ENCODE measurements at places on chromosomes 12 and 14. TPM values are rescaled to one million over a fixed set of nuclear protein-coding genes. Genes with fewer than 3 reads are reported as not detected.
A peak's percentile ranks its signal among the peaks of the same experiment; 100 is the strongest.

GRCh38 chr14:74563233-74563585 is 48.8 kb downstream of the LTBP2 start:
- no peaks in the 10 kb centered on the region for H3K27me3 ChIP-seq
- peak overlapping the region; percentile 37 for H3K4me3 ChIP-seq
- peak overlapping the region; percentile 94 for H3K27ac ChIP-seq
- H3K36me3 ChIP-seq, result peaks cover 4% of the 10 kb centered on the region
- no peak for DNase-seq
- H3K4me1 ChIP-seq, result peaks cover 85% of the 10 kb centered on the region

DNA sequence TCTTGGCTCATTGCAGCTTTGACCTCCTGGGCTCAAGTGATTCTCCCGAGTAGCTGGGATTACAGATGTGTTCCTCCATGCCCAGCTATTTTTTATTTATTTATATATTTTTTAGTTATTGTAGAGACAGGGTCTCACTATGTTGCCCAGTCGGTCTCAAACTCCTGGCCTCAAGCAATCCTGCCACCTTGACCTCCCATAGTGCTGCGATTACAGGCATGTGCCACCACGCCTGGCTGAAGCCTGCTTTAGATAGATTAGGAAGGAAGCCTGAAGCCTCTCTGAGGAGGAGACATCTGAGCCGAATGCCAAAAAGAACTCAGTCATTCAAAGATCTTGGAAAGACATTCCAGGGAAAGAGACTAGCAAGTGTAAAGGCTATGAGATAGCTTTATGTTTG is 10.2 kb downstream of the INHBC start:
- H3K36me3 ChIP-seq, result no peaks in the 10 kb centered on the region
- H3K4me3 ChIP-seq, result no peak overlapping the region
- no peaks in the 10 kb centered on the region for H3K27me3 ChIP-seq

The GUCY2C gene
- total RNA-seq, result not detected

- H3K27ac ChIP-seq, result peak overlapping the region; percentile 99
- peaks cover 43% of the 10 kb centered on the region for H3K4me1 ChIP-seq
- DNase-seq, result no peak
Measured at GRCh38 chr12:68609998-68610369, 715 bp upstream of the RAP1B start.

The LTBP2 gene
- 210 TPM for total RNA-seq

- peaks cover 1% of the 10 kb centered on the region for H3K27me3 ChIP-seq
- H3K27ac ChIP-seq, result no peak overlapping the region
- DNase-seq, result no peak
- no peaks in the 10 kb centered on the region for H3K4me1 ChIP-seq
- H3K36me3 ChIP-seq, result no peaks in the 10 kb centered on the region
- H3K4me3 ChIP-seq, result no peak overlapping the region
Measured at GRCh38 chr14:34181338-34181737, 230.5 kb upstream of the EGLN3 start.

- H3K4me1 ChIP-seq, result peaks cover 3% of the 10 kb centered on the region
- no peak for DNase-seq
- H3K27ac ChIP-seq, result no peak overlapping the region
- no peak overlapping the region for H3K4me3 ChIP-seq
- H3K36me3 ChIP-seq, result peaks cover 3% of the 10 kb centered on the region
Measured at GRCh38 chr14:59510966-59511365, 26.6 kb downstream of the JKAMP start.

The TMEM229B gene
- total RNA-seq, result 2.9 TPM

DNA sequence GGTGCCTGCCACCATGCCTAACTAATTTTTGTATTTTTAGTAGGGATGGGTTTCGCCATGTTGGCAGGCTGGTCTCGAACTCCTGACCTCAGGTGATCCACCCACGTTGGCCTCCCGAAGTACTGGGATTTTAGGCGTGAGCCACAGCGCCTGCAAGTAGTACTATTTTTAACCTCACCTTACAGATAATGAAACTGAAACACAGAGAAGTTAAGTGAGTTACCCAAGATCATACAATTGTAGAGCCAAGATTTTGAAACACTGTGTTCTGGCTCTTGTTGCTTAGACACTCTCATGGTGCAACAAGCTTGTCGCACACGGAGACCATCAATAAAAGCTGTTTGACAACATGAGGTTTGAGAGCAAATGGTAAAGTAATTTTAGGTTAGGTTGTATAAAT is 159.1 kb upstream of the LMNTD1 start:
- no peaks in the 10 kb centered on the region for H3K36me3 ChIP-seq
- H3K27me3 ChIP-seq, result no peaks in the 10 kb centered on the region
- no peak overlapping the region for H3K4me3 ChIP-seq
- no peak overlapping the region for H3K27ac ChIP-seq

DNA sequence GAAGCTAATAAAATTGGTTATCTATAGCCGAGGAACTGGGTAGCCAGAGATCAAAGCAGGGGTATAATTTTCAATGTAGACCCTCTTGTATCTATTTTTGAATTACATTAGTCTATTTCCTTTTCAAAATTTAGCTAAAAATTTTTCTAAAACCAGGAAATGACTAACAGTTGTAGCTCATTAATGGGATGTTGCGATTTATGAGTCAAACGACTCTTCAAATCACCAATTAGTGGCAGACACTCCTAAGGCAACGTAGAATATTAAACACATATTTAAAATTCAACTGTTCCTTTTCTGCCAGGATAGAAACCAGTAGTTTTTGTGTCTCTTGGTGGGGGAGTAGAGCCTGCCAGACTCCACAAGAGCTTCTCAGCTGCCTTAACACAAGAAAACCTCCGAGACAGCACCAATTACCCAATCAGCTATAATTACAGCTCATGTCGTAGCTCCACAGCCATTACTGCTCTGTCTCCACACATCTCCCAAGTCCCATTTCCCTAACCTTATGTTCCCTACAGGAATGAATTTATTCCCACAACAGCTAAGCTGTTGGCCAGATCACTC is 26.9 kb downstream of the GCN1 start:
- H3K27me3 ChIP-seq, result no peaks in the 10 kb centered on the region
- no peak overlapping the region for H3K27ac ChIP-seq
- no peak for DNase-seq
- H3K36me3 ChIP-seq, result peaks cover 37% of the 10 kb centered on the region

- no peaks in the 10 kb centered on the region for H3K27me3 ChIP-seq
- H3K27ac ChIP-seq, result no peak overlapping the region
- peaks cover 8% of the 10 kb centered on the region for H3K4me1 ChIP-seq
- no peak overlapping the region for H3K4me3 ChIP-seq
- no peak for DNase-seq
Measured at GRCh38 chr12:90216815-90217214, 508.2 kb upstream of the ATP2B1 start.

DNA sequence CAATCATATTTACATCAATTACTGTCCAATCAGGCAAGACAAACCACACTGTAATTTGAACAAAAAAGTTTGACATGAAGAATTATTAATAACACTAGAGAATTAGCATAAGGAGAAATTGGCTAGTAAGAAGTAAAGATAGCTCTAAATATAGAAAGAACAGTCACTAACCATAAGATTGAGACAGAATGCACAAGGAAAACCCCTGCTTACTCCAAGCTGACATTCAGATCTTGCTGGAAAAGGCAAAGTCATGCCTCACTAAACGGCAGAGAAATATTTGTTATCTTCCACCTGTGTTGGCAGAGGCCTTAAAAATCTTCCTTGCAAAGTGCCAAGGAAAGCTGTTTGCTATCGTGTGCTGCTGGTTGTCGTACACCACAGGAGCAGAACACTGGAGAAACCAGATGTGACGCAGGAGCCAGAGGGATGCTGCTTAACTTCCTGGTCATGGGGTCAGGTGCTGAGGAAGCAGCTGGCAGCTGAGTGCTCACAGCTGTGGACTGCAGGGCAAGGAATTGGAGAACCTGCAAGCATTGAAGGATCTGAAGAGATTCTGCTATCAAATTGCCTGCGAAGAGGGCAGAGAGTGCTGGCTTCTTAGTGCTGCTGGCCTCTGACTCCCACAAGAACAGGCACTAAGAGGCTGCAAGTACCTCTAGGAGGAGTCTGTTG is 1323.3 kb downstream of the LRFN5 start:
- no peak overlapping the region for H3K27ac ChIP-seq
- H3K4me1 ChIP-seq, result no peaks in the 10 kb centered on the region
- H3K27me3 ChIP-seq, result no peaks in the 10 kb centered on the region
- no peak overlapping the region for H3K4me3 ChIP-seq

- DNase-seq, result no peak
- no peaks in the 10 kb centered on the region for H3K27me3 ChIP-seq
- no peak overlapping the region for H3K4me3 ChIP-seq
- no peak overlapping the region for H3K27ac ChIP-seq
- H3K4me1 ChIP-seq, result peaks cover 32% of the 10 kb centered on the region
- H3K36me3 ChIP-seq, result peaks cover 7% of the 10 kb centered on the region
Measured at GRCh38 chr12:78208092-78208491, 377.4 kb downstream of the NAV3 start.

DNA sequence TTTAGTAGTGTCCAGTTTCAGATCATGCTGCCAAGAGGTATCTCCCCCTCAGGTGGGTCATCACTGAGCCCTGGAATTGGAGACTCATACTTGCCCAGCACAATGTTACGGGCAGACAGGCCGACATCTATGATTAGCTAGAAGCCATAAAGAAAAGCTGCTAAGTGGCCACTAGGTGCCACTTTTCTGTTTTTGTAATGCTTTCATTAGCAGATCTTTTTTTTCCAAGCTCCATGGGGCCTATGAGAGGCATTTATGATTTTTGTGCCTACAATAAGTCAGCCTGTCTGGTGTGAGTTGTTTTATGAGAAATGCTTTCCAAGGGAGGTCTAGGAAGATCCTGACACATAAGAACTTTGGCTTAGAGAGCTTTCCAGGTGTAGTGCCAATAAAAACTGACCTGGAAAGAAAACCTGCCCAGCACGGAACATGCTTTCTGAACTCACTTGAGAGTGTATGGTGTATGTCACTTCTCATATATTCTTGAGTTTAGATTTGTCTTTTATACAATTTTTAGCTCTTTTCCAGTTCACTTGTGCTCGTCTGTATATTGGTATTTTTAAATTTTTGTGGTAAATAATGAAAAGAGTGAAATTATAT is 21.8 kb upstream of the SMCO2 start:
- peaks cover 10% of the 10 kb centered on the region for H3K4me1 ChIP-seq
- H3K27ac ChIP-seq, result no peak overlapping the region
- no peaks in the 10 kb centered on the region for H3K36me3 ChIP-seq
- H3K27me3 ChIP-seq, result no peaks in the 10 kb centered on the region
- no peak overlapping the region for H3K4me3 ChIP-seq
- no peak for DNase-seq

The PRB2 gene
- not detected for total RNA-seq

DNA sequence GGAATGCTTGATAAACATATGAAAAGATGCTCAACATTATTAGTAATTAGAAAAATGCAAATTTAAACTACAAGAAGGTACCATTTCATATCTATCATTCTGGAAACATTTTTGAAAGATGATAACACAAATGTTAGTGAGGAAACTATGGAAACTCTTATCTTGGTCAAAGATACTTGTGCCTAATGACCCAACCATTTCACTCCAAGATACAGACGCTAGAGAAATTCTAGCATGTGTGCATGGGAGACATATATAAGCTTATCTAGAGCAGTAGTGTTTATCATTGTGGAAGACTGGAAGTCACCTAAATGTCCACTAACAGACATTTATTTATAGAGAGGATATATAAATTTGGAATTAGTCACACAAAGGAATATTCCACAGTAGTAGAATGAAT is 143.1 kb upstream of the HMGA2 start:
- no peak for DNase-seq
- no peak overlapping the region for H3K27ac ChIP-seq
- H3K4me3 ChIP-seq, result no peak overlapping the region
- peaks cover 2% of the 10 kb centered on the region for H3K36me3 ChIP-seq
- H3K4me1 ChIP-seq, result peaks cover 3% of the 10 kb centered on the region

The CHPT1 gene
- 36.3 TPM for total RNA-seq

GRCh38 chr14:61331992-61332657 is 10.7 kb downstream of the PRKCH start:
- no peak overlapping the region for H3K27ac ChIP-seq
- no peak overlapping the region for H3K4me3 ChIP-seq
- peaks cover under 1% of the 10 kb centered on the region for H3K4me1 ChIP-seq
- H3K27me3 ChIP-seq, result no peaks in the 10 kb centered on the region
- DNase-seq, result no peak

The CCND2 gene
- total RNA-seq, result 158 TPM

DNA sequence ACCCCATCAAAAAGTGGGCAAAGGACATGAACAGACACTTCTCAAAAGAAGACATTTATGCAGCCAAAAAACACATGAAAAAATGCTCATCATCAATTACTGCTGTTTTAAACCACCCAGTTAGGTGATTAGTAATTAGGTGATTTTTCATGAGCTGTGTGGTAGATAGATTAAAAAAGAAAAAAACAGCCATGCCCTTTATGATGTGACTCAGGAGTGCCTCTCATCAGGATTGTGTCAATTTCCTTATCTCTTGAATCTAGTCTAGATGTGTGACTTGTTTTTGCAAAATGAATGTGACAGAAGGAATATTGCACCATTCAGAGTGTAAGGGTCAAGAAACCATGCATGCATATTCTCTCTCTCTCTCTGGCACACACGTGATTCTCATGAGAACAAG is 5.7 kb downstream of the OR10A7 start:
- no peaks in the 10 kb centered on the region for H3K4me1 ChIP-seq
- H3K27me3 ChIP-seq, result peaks cover 9% of the 10 kb centered on the region
- no peak for DNase-seq

The WNT5B gene
- 74.4 TPM for total RNA-seq

The TAC3 gene
- total RNA-seq, result not detected

DNA sequence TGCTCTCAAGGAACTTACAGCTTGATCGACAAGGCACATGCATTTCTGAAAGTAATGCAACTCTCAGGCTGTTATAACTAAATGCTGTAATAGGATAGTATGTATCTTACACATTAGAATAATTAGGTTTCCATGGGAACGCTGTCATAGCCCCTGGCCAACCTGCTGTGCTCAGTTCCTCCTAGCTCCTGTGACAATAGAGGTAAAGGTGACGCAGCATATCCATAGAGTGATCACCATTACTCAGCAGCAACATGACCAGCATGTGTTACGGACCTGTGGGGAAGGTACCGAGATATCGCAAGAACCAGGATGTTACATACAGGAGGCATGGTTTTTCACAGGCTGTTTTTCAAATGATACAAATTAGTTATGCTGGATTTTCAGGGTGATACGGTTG is 150.7 kb downstream of the CAND1 start:
- no peak overlapping the region for H3K27ac ChIP-seq
- H3K4me3 ChIP-seq, result no peak overlapping the region
- H3K36me3 ChIP-seq, result no peaks in the 10 kb centered on the region
- no peak for DNase-seq
- H3K4me1 ChIP-seq, result peaks cover 9% of the 10 kb centered on the region

DNA sequence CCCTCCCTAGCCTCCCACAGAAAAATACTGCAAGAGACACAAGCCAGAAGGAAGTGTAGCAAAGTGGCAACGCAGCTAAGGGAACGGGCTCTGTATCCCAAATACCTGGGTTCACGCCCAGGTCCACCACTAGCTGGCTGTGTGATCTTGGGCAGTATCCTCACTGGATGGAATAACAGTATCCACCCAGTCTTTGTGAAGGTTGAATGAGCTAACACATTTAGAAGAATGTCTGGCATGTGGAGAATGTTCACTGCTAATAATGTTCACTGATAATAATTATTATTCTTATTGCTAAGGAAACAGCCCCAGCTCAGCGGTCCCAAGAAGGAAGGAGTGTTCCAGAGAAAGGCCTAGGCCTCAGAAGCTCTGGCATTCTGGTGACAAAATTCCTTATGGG is 70.9 kb downstream of the VWF start:
- no peak for DNase-seq
- H3K36me3 ChIP-seq, result no peaks in the 10 kb centered on the region
- H3K27me3 ChIP-seq, result no peaks in the 10 kb centered on the region
- peaks cover 46% of the 10 kb centered on the region for H3K4me1 ChIP-seq
- H3K27ac ChIP-seq, result peak overlapping the region; percentile 84
- no peak overlapping the region for H3K4me3 ChIP-seq
